ENCODE measurements at places on chromosomes 7 and 10.

GRCh38 chr7:11427686-11428273 lies 404.2 kb downstream of the THSD7A start:
- DNase-seq, result no peak

GRCh38 chr10:13296476-13296875 lies 3.4 kb downstream of the PHYH start:
- DNase-seq, result no peak

DNA sequence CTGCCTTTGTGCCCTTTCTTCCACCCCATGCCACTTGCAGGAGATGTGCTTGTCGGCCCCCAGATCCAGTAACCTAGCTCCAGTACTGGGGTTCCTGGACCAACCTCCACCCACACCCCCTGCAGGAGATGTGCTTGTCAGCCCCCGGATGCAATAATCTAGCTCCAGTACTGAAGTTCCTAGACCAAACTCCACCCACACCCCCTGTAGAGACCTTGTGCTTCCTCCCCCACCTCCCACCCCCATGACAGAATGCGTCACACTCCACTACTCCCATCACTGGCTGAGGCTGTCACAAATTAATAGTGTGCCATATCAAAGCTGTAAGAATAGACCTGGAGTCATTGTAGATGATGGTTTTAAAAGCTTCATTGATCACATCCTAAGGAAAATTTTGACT lies 185.0 kb downstream of the BICC1 start:
- no peak for DNase-seq

GRCh38 chr10:74153123-74153522 lies 2.1 kb downstream of the ADK start:
- DNase-seq, result no peak

- no peak for DNase-seq
These were observed 335.1 kb downstream of the GATA3 start for GRCh38 chr10:8389630-8390029.
